Stimulated activated CD4-positive, alpha-beta T cell treated with anti-CD3 and anti-CD28 coated beads, TNF-alpha, amount 100 ng/mL, for 24 hours (primary cell): ENCODE measurements at places on chromosomes 1 and 21.
A peak's percentile ranks its signal among the peaks of the same experiment; 100 is the strongest.

- DNase-seq, result no peak
Measured at GRCh38 chr21:31671146-31671716, 11.7 kb downstream of the SOD1 start.

- DNase-seq, result peak; percentile 39
Measured at GRCh38 chr1:43509740-43510375, 20.8 kb upstream of the PTPRF start.

GRCh38 chr1:77900687-77901293 is 12.4 kb downstream of the NEXN start:
- DNase-seq, result no peak

GRCh38 chr21:38389354-38389676 is 109.0 kb downstream of the ERG start:
- DNase-seq, result no peak

DNA sequence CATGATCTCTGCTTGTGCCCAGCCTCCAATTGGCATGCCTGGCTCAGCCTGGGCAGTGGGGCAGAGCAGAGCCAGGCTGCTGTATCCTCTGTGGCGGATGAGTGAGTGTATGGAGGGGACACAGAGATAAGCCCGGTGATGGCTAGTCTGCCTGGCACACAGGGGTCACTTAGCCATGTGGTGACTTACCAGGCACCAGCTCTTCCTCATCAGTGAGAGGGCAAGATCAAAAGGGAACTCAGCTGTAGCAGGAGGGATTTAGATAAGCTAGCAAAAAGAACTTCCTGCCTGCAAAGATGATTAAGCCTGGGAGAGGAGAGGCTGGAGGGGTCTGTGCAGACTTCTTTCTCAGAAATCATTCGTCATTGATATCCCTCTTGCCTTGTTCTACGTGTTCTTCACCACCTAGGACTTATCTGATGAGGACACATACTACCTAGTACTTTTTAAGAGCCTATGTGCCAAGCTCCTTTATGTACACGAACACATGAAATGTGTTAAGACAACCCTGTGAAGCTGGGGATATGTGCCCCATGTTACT is 7.9 kb downstream of the KIF21B start:
- DNase-seq, result no peak

DNA sequence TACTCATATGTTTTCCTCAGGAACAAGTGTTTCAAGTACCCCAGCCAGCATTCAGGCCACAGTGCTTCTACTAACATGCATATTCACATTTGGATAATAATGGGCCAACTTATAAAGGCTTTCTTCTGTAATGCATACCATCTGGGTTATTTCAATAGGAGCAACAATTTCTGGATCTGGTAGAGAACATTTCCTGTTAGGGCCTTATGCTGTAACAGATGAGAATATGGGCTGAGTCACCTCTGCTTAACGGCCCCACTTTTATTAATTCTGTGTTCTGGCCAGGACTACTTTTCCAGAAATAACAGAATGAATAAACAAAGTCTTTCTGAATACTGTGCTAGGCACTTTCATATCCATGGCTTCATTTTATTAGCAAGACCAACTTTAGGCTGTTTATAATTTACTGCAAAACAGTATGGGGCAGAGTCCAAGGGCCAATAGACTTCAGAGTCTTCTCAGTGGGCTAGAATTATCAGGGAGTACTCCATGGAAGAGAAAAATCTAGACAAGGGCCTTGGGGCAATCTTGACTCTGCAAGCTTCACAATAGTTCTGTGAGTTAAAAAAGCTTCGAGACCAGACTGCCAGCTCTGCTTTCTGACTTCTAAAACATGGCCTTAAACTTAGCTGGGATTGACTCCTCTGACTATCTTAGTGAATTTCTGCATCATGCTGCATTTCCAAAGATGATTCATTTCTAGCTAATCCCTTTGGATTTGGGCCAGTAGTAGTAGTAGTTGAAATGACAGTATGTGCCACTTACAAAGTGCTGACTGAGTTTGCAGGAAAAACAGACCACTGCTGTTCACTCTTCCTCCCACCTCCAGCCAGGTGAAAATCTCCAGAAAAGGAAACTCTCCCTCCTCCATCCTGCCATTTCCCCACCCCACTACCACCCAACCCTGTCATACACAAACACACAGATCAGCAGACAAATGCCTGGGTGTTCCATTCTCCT is 8.2 kb upstream of the SSX2IP start:
- no peak for DNase-seq

DNA sequence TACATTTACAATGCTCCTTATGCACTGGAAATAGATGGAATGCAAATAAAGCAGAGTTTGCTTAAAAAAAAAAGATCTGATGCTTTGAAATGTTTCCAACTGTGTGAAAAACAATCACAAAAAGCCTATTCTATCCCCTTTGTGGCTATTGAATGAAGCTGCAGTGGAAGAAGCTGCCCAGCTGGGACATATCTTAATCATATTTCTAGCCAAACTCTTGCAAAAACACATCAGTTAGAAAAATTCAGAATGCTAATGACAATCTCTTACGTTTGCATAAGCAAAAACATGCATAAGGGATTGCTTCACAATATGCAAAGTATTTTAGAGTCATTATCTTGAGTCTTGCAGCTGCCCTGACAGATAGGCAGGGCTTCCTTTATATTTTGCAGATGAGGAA is 526.4 kb upstream of the USP24 start:
- no peak for DNase-seq

DNA sequence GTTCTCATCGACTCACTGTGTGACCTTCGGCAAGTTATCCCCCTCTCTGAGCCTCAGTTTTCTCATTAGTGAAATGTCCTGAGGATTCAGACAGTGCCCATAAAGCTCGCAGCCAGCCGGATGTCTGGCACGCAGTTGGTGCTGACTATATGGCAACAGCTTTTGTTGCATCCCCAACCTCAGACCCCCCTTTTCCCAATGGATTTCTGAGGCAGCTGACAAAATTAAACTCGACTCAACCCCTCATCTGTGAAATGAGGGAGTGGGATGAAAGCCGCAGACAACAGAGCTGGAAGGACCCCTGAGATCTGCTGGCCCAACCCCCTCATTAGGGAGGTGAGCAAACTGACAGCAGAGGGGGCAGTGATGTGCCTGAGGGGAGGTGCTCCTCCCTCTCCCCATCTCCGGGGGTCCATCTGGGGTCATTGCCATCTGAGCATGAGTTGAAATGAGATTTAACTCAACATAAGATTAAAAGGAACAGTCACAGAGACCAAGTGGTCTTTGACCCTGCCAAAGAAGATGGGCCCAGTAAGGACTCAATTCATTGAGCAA is 40.4 kb downstream of the NKAIN1 start:
- no peak for DNase-seq

DNA sequence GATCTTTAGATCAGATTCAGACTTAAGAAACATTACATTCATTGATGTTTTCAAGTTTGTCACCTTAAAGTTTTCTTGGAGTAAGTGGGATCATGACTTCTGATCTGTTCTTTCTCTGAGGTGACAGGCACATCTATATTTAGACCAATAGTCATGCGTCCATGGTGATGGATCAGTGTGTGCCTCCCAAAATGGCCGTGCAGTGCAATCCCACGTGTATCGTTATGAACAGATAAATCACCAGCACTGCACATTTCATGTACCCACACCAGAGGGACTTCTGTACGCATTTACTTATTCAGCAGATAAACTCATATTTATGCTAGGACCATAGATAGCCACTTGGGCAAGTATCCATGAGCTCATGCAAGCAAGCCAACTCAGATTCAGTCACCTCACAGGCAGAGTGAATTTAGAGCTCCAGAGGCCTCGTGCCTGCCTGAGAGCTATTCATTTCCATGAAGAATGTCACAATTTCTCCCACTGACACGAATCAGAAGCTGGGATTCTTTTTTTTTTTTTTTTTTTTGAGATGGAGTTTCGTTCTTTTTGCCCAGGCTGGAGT is 13.9 kb upstream of the WDR26 start:
- DNase-seq, result no peak

DNA sequence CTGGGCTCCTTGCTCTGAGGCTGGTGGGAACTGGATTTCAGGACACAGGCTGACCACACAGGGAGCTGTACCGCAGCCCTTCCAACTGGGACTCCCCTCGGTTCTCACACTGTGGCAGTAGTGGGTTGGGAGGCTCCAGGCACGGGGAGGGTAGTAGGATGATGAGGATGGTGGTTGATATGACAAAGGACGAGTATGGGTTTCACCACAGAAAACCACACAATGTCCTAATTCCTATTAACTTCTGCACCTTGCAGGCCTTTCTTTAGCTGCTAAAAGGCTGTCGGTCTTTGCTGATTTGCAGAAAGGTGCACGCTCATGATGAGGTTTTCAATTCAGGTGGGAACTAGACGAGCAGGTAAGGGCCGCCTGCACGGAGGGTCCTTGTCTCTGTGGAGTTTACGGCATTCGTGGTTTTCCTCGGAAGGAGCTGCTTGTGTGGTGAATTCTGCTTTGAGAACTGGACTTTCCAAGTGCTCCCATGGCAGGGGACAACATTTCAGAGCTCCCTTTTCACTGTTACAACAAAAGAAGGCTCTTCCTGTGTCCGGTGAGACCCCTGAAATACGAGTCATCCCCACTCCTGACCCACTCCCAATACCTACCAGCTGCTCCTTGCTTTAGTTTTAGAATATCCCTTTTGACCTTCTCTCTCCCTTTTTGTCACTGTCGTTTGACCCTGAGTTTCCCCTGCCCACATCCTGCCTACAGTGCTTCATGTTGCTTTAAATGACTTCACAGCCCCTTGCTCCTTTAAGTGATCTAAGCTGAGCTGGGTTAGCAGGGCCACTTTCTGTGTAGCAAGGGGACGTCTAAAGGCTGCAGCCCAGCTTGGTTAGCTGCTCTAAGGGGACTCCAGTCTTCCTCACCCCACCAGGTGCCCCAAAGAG is 125.1 kb downstream of the MRPS6 start:
- no peak for DNase-seq

DNA sequence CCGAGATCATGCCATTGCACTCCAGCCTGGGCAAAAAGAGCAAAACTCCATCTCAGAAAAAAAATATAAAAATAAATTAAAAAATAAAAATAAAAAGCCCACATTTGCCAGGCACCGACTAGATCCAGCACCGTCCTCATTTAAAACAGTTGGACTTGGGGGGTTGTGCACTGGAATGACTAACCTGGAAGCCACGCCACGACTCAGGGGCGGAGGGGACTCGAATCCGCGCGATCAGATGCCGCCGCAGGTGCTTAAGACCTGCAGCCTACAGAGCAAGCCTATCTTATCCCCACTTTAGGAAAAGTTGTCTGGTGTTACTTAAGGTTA is 38.5 kb downstream of the ZBTB8OS start:
- DNase-seq, result no peak

DNA sequence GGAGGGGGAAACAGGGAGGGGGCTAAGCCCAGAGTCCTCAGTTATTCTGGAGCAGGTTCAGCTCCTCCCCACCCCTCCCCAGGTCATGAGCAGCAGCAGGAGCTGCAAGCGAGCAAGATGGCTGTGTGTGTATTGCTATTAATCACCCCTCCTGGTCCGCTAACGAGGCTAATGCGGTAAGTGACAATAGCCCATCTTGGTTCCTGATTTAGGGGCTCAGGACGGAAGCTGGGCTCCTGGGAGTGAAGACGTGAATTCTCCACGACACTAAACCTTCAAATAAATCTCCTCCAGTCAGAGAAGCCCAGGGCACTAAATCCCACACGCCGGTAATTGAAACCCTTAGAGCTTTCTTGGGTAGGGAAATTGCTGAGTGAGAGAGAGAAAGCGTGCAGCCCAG is 76.1 kb downstream of the TMEM53 start:
- DNase-seq, result no peak

DNA sequence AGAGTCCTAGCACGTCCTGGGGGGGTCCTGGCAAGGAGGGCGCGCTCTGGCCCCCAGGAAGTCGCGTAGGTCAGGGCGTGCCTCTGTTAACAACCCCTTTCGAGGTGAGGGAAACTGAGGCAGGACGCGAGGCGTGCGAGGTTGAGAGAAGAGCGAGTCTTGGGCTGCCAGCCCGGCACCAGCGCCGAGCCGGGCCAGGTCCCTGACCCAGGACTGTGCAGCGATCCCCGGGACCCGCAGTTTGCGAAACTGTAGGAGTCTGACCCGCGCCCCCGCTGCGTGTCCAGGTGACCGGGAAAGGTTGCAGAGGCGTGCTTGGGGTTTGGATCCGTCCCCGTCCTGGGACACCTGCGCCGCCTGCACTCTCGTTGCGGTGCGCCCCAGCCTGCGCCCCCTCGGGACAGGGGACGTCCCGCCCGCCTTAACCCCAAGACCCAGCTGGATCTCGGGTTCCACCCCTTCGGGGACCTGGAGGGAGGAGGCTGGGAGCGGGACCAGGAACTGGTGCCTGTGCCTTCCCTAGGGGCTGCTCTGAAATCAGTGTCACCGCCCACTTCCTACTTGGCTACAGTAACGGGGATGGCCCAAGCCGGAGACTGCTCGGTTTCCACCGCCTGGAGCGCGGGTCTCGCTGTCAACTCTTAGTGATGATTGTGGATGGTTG is 493 bp downstream of the DISC1 start:
- DNase-seq, result no peak

DNA sequence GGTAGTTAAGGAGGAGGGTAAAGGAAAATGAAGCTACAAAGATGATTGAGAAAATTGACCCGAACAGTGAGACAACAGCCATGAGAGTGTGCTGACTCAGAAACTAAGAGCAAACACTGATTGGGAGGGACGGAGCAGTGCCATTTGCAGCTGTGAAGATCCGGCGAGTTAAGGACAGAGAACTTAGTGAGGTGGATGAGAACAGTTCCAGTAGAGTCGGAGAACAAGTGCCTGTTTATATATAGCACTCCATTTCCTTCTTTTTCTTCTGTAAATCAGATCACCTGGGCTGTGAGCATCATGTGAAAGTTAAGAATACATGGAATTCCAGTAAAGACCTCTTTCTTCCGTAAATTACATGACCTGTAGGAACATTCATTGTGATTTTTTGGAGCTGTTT is 145.7 kb downstream of the KCNK2 start:
- DNase-seq, result no peak

- no peak for DNase-seq
Measured at GRCh38 chr1:212213784-212214183, 71.4 kb upstream of the PPP2R5A start.

DNA sequence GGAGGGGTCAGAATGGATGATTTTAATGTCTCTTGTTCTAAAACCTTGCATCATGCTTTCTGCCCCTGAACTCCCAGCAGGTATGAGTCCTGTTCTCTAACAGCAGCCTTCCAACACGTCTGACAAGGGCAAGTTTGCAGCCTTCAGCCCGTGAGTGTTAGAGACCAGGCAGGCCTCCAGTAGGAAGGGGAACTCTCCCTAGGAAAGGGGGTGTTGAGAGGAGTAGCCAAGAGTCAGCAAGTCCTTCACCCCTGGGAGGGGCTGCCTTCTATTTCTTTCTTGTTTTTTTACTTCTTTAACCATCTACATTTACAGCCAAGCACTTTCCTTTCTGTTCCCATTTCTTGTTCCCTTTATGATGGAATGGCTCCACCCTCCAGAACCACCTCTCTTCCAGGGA is 14.2 kb downstream of the BATF3 start:
- no peak for DNase-seq
